Colonic mucosa (tissue), 4 donors: ENCODE measurements at places on chromosomes 4 and X. TPM values are rescaled to one million over a fixed set of nuclear protein-coding genes. Genes with fewer than 3 reads are reported as not detected.

GRCh38 chr4:67292045-67292444 is 253.3 kb downstream of the CENPC start:
- no peaks in the 10 kb centered on the region for H3K27me3 ChIP-seq
- H3K36me3 ChIP-seq, result no peaks in the 10 kb centered on the region
- H3K4me1 ChIP-seq, result no peaks in the 10 kb centered on the region
- no peak overlapping the region for H3K4me3 ChIP-seq
- H3K27ac ChIP-seq, result no peak overlapping the region

- no peak overlapping the region for H3K4me3 ChIP-seq
- H3K27me3 ChIP-seq, result no peaks in the 10 kb centered on the region
- no peak for DNase-seq
- H3K27ac ChIP-seq, result no peak overlapping the region
- H3K4me1 ChIP-seq, result no peaks in the 10 kb centered on the region
These were observed 227.8 kb downstream of the CPE start for GRCh38 chr4:165606465-165607205.

- H3K4me1 ChIP-seq, result no peaks in the 10 kb centered on the region
- H3K27me3 ChIP-seq, result no peaks in the 10 kb centered on the region
- no peak overlapping the region for H3K27ac ChIP-seq
These were observed 95.6 kb downstream of the STOX2 start for GRCh38 chr4:184000457-184001396.

DNA sequence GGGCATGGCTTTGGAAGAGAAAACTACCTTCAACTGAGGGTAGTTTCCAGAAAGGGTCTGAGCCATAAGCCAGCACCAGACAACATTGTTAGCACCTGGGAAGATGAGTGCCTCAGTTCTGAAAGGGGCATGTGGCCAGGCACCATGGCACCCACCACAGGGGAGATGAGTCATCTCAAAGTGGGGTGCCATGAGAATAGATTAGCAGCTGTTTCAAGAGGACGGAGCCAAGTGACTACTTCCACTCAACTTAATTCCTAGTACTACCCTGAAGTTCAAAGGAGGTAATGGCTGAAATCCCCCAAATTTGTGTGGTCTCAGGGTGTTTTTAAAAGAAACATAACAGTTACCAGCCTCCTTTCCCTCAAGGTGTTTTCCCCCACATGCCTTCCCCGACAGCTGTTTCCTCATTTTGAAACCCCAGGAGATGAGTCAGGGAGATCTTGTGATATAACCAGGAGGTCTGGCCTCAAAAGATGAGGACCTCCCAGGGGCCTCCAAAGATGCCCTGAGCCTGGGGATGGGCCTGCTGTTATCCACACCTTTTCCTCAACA is 27.8 kb upstream of the FTHL17 start:
- no peak for DNase-seq
- no peaks in the 10 kb centered on the region for H3K4me1 ChIP-seq
- H3K4me3 ChIP-seq, result no peak overlapping the region
- no peak overlapping the region for H3K27ac ChIP-seq
- no peaks in the 10 kb centered on the region for H3K27me3 ChIP-seq
- no peaks in the 10 kb centered on the region for H3K36me3 ChIP-seq

- H3K27me3 ChIP-seq, result no peaks in the 10 kb centered on the region
- no peaks in the 10 kb centered on the region for H3K36me3 ChIP-seq
- H3K4me3 ChIP-seq, result no peak overlapping the region
- no peak overlapping the region for H3K27ac ChIP-seq
- H3K4me1 ChIP-seq, result no peaks in the 10 kb centered on the region
These were observed 178.7 kb upstream of the MAGEE2 start for GRCh38 chrX:75963774-75964173.

- H3K36me3 ChIP-seq, result no peaks in the 10 kb centered on the region
- no peak overlapping the region for H3K4me3 ChIP-seq
- no peaks in the 10 kb centered on the region for H3K27me3 ChIP-seq
- no peaks in the 10 kb centered on the region for H3K4me1 ChIP-seq
These were observed 184.7 kb downstream of the ARHGAP6 start for GRCh38 chrX:11481035-11481434.

DNA sequence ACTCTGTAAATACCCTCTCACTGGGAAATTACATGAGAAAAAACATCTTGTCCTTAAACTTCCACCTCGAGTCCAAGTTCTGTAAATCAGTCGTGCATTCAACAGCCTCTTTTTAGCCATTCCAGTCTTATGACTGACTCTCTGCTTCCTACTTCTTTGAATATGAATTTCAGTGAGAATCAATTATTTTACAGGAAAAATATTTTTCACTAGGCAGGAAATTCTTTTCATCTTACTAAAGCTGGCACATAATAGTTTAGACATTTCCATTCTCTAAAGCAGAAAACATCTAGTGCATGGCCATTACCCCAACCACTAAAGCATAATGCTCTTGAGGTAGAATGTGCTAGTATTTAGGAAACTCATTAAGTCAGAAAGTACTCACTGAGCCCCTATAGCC is 565.7 kb upstream of the FAT1 start:
- DNase-seq, result no peak
- H3K36me3 ChIP-seq, result no peaks in the 10 kb centered on the region
- H3K4me1 ChIP-seq, result no peaks in the 10 kb centered on the region

Gene RTL3
- not detected for total RNA-seq
